ENCODE measurements at places on chromosomes 12 and 14.

DNA sequence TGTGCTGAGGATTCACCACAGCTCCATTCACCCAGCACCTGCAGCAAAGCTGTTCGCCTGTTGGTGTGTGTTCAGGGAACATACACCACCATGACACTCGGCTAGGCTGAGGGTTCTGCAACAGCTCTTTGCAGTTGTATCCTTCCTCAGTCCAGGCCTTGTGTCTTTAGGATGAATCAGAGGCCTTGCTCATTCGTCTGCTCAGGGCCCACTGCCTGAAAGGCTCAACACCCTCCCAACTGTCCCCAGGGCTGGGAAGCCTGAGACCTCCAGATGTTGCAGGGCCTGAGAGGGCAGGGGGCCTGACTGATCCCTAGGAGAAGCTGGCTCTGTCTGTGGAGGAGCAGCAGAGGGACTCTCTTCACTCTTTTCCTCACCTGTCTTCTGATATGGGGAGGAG is 11.2 kb downstream of the ZDHHC22 start:
- no peak for DNase-seq

DNA sequence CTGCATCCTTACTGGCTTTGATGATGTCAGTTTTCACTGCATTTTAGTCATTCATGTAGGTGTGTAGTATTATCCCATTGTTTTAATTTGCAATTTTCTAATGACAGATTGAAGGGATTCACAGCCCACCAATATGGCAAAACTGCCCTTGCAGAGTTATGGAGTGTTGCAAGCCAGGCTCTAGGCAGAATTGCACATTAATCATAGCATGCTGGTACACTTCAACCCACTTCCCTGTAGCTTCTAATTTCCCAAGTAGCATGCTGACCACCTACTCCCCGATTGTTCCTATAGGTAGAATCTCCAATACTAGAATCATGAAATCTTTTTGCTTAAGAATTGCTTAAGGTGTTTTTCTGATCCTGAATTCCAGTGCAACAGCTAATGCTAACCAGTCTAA is 5.2 kb upstream of the RNASE6 start:
- no peak for DNase-seq

DNA sequence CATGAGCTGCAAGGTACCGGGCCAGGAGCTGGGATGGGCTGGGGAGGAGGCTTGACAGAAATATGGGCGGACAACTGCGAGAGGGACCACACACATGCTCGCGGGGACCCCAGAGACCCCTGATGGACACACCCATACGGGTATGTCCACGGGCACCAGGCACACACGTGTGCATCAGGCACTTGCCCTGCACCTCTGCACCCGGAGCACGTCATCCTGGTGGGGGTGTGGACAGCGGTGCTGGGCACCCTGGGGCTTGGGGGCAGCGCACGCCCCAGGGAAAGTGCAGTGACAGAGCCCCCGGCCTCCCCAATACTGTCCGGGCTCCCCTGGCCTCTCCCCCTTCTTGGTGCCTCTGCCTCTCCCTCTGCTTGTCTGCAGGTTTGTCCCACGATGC is 1.7 kb upstream of the CRIP1 start:
- DNase-seq, result no peak

DNA sequence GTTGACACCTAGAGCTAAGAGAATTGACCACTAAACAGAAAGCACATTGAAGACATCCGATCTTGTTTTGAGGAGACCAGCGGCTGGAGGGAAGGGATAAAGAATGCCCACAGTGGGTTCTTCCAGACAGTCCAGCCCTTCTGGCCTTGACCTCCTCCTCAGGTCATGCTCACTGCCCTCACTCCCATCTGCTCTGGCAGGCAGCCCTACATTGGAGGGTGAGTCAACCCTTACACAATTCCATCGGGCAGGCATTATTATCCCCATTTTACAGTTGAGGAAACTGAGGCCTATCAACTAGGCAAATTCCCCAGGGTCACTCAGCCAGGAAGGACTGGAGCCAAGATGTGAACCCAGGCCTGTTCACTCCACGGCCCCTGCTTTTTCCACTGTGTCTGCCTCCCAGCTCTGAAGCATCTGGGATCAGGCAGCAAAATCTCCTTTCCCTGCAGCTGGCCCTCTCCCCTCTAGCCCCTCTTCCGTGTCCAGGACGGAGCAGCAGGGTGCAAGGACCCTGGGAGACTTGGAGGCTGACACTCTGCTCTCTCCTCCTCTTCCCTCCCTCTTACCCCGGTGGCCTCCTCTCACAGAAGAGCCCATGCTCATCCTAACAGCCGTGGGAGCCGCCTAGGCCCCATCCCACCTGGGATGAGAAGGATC is 5.3 kb downstream of the SCNN1A start:
- DNase-seq, result no peak

DNA sequence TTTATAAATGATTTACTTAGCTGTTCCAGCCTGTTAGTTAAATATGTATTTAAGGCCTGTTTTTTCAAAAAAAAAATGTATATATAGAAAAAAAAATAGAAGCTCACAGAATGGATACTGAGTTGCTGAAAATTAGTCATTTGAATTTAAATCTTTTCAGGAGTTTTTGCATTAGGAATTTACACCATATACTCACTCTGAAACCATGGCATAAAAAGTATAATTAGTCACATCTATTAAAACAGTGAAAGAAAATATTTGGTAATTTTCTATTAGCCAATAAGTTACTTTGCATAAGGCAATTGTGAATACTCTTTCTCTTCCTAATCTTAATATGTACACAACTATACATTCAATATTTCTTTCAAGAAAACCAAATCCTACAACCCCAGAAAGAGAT is 51.9 kb downstream of the HMGA2 start:
- DNase-seq, result no peak

- DNase-seq, result no peak
Observed at GRCh38 chr12:13376610-13377373, 180.3 kb downstream of the EMP1 start.

GRCh38 chr14:98634043-98634820 is 637.8 kb downstream of the BCL11B start:
- DNase-seq, result no peak

- DNase-seq, result no peak
Observed at GRCh38 chr12:104420868-104421267, 35.9 kb upstream of the CHST11 start.

GRCh38 chr14:65972891-65973290 is 513.3 kb upstream of the CCDC196 start:
- DNase-seq, result no peak

DNA sequence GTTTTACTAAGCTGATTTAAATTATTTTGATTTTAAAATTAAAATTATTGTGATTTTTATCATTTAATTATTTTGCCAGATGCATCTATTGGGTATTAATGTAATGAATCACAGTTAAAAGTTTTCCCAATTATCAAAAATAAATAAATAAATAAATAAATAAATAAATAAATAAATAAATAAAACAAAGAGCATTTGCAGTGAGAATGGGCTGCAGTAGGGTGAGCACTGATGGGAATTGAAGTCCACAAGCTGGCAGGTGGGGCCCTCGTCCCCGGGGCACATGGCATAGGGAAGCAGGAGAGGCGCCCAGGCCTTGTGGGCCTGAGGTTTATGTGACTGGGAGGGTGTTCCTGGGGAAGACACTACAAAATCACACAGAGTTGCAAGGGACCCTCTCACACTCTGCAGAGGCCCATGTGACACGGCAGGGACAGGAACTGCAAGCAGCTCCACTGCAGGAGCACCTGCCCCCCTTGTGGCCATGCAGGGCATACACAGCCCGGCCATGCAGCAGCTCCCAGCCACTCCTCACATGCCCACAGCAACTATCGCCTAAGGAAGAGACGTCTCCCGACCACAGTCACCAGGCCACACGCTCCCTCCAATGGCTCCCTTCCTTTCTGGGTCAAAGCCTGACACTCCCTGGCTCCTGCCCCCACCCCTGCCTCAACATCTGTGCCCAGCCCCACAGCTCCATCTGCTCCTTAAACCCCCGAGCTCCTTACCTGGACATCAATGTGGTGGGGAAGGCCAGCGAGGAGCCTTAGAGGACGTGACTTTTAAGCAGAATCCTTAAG is 256.3 kb upstream of the SFSWAP start:
- DNase-seq, result peak; percentile 69

DNA sequence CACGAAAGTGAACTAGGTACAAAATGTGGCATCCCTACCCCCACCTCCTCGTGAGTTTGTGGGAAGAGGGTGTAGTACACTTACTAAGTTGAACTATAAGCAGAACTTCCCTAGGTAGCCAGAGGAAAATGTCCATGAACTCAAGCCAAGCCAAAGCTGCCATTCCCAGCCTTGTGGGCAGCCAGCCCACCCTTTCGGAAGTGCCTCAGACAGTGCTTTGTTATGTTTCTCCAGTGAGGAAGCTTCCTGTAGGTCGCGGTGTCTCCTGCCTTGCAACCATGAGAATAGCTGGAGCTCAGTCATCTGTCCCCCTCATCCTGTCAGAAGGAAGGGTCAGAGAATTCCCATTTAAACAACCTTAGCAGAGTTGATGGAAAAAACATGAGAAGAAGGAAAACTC is 266.9 kb downstream of the DUSP6 start:
- DNase-seq, result no peak

- no peak for DNase-seq
Observed at GRCh38 chr14:90287791-90288190, 31.4 kb downstream of the PSMC1 start.

DNA sequence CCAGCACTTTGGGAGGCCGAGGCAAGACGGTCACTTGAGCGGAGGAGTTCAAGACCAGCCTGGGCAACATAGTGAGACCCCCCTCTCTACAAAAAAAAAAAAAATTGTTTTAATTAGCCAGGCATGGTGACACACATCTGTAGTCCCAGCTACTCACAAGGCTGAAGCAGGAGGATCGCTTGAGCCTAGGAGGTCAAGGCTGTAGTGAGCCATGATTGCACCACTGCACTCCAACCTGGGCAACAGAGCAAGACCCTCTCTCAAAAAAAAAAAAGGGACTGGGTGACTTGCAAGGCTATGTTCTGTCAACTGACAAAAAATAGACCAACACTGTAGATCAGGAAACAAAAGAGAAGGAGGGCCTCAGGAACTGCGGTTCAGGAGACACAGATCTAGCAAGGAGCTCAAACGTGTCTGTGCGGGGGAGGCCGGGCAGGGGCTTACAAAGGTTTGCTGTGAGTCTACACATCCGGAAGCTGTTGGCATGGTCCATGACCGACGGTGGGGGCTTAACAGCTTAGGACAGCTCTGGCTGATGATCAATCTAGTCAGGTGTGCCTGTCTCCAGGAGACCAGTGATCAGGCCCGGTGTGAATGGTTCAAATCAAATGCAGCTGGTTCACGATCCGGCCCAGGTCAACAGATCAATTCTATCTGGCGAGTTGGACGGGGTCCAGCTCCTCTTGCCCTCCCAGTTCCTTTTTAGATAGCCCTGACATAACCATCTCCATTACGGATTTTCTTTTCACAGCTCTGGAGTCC is 31.7 kb upstream of the INF2 start:
- DNase-seq, result peak; percentile 69

- DNase-seq, result no peak
Observed at GRCh38 chr12:68559984-68560850, 50.5 kb upstream of the RAP1B start.
